Naive thymus-derived CD4-positive, alpha-beta T cell (primary cell): ENCODE measurements at places on chromosomes 1 and 21.

DNA sequence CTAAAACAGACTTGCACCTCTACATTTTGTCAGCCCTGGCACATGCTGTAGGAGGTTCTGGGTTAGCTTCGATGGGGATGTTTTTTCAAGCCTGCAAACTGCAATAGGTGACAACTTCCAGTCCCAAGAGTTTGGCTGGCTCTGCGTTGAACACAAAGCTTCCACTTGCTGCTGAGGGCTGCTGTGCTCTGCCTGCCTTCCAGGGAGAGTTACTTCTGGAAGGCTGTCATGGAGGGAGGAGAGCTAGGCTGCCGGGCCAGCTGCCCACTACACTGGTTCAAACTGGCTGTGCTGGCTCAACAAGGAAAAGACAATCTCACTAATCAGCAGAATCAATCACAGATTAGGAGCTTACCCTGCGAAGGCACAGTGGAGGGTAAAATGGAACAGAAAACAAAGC is 46.7 kb upstream of the PPP2R5A start:
- no peak for DNase-seq

GRCh38 chr1:179115181-179115580 is 33.3 kb downstream of the TOR3A start:
- no peak for DNase-seq

DNA sequence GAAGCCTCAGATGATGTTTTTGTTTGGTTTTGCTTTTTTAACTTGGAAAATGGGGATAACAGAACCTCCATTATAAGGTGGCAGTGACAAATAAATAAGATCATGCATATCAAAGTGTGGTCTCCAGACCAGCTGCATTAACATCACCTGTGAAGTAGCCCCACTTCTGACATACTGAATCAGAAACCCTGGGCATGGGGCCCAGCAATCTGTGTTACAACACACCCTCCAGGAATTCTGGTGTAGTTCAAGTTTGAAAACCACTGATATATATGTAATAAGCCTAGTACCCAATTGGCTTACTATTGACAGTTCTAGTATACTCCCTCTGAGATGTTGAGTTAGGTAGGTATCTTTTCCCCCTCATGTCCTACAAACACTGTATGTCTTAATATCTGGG is 24.1 kb upstream of the RNF19B start:
- DNase-seq: no peak

GRCh38 chr1:200925831-200926230 is 31.1 kb downstream of the INAVA start:
- DNase-seq: no peak

DNA sequence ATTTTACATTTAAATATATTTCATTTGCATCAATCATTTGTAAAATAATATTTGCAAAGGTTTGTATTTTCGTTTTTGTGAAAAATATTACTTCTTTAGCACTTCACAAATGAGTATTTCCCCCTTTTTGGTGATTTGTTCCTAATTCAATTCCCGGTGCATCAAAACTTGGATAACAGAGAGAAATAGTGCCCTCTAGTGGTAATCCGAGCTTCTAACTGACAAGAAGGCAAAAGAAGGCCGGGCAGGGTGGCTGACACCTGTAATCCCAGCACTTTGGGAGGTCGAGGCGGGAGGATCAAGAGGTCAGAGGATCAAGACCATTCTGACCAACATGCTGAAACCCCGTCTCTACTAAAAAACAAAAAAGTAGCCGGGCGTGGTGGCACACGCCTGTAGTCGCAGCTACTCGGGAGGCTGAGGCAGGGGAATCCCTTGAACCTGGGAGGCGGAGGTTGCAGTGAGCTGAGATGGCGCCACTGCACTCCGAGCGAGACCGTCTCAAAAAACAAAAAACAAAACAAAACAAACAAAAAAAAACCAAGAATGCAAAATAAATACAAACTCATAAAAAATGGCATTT is 137.7 kb downstream of the COL11A1 start:
- no peak for DNase-seq
